Suppressor macrophage (primary cell): ENCODE measurements at places on chromosomes 5 and 9.
A peak's percentile ranks its signal among the peaks of the same experiment; 100 is the strongest.

- no peak for DNase-seq
These were observed 160.7 kb downstream of the CACNA1B start for GRCh38 chr9:138038244-138038671.

DNA sequence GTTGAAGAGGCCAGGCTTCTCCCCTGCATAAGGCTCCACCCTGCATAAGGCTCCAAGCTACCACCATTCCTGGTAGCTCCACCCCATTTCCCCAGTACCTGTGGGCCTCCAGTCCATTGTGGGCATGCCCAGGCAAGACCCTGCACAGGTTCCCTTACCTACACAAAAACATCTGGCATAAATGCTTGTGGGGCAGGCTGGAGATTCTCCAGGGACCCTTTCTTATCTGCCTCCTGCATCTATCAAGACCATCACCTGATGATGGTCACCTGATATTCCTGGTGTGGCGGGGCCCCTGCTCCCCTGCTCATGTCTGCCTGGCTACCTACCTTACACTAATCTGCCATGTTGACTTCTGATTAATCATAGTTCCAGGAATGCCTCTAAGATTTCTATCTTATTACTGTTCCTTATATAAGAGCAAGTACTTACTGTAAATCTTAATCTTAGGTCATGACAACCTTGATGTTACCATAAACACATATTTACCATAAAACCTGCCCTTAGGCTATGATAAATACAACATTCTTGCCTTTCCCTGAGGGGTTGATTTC lies 41.0 kb downstream of the FGD3 start:
- no peak for DNase-seq

DNA sequence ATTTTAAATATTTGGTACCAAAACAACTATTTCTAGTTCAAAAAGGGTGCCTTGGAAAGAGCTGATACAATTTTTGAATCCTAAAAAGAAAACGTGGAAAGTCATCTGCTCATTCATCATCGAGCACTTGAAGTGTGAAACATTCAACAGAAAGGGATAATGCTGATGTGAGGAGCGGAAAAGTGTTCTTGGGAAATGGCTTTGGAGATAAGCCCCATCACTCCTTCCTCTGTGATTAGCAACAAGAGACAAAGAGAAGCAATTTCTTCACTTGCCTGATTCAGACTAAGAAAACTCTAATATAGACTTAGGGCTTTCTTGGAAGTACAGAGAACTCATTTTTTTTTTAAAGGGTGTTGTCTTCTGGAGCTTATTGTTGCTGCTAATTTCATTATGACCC lies 74.9 kb downstream of the C9orf152 start:
- DNase-seq, result no peak

DNA sequence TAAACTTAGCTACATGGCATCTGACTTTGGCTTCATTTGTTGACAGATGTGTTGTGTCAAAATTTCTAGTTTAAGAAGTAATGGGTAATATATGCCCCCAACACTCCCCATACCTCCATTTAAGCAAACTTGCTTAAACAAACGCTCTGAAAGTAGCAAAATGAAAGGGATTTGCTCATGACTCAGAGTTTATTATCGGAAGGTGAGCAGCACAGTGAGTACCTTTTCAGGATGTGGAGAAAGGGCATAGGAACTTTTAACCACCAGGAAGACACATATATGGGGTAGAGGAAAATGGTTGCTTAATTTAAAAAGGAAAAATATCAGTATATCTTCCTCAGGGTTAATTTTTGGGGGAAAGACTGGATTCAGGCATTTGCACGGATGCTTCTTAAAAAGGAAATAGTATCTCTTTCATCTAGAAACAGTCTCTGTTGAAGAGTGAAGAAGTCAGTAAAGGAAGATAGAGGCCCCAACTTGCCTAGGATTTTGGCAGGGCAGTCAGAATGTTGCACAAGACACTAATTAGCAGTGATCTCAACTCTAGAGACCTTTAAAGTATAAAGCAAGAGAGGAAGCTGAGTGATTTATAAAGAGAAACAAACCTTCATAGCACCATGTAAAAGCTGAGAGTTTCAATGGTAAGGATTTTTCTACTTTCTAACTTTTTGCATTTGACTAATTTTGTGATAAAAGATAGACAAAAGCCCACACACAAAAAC lies 155.1 kb downstream of the TRIO start:
- DNase-seq, result peak; percentile 16

DNA sequence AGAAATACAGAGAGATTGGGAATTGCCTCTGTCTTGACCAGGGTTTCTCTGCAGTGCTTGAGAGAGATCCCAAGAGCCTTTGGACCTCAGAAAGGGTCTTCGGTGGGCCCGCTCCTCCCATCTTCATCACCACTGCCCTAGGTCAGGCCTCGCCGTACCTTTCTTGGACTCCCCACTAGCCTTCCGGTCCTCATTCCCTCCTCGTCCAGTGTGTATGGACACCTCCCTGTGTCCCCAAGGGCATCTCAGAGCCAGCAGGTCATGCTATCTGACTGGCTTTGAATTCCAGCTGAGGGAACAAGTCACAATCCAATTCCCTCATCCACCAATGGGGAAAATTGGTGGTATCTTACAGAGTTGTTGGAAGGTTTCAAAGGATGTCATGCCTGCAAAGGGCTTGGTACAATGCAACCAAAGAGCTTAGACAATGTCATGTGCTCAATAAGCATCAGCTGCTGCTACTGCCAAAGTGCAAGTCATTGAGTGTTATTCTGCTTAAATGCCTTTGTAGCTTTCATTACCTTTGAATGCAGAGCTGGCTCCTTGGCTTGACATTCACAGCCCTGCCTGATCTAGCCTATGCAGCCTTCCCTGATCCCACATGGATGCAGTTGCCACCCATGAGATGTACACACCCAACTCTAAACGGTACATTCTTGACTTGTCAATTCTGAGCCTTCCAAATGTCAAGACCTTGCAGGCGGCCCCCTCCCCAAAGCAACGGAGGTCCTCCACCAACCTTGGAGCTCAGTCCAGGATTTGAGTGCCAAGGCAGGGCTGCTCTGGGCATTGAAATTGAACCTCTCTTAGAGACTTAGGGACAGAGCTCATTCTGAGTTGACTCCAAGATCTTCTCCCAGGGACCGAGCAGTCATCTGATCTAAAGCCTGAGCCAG lies 58.0 kb downstream of the HRH2 start:
- DNase-seq, result no peak

DNA sequence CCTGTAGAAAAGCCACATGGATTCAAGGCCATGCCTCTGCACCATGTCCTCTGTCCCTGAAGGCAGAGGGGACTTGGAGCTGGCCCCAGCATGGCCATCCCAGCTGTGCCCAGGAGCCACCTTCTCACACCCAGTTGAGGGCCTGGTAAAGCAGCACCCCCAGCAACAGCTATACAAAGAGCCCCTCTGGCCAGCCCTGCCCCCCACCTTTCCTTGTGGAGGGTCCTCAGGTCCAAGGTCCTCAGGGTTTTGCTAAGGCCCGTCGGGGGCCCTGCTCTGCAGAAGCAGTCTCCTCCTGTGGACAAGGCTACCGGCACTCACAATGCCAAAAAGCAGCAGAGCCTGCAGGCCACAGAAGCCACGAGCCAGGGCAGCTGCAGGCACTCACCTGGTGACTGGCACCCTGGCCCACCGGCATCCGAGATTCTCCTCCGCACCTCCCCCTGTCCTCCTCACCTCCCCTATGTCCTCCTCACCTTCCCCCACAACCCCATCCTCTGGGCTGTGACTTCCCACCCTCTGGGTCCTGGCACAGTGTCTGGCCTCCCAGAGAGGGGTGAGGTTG lies 39.9 kb upstream of the LPCAT1 start:
- no peak for DNase-seq
